ENCODE measurements at places on chromosomes 2 and 18.

DNA sequence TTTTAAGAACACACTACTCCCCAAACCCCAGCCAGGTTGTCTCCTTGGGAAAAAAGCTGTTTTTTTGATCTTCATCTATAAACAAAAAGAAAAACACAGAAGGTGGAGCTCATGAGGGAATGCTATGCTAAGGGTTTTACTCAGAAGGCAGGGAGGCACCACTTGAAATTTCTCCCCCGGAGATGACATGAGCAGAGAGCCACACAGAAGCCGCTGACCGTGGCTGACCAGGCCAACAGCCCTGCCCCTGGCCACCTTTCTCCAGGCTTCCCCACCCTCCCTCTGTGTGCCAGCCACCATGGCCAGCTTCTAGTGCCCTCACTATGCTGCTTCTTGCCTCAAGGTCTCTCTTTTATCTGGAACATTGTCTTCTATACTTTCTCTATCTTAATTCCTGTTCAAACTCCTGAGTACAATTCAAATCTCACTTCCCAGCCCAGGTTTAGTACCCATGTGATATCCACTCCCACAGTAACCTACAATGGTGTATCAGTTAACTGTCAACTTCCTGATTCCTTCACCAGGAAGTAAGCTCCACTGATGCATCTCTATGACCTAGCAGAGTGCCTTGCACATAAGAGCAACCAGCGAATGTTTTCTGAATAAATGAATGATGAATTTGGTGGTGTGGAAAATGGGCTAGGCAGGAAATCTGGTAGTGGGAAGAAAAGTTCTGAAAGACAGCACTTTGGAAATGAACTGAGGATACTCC, 15.3 kb downstream of the LAPTM4A start:
- no peak for DNase-seq

GRCh38 chr2:212919238-212919637, 232.2 kb downstream of the IKZF2 start:
- no peak for DNase-seq

GRCh38 chr2:239706367-239706766, 305.5 kb upstream of the HDAC4 start:
- no peak for DNase-seq

DNA sequence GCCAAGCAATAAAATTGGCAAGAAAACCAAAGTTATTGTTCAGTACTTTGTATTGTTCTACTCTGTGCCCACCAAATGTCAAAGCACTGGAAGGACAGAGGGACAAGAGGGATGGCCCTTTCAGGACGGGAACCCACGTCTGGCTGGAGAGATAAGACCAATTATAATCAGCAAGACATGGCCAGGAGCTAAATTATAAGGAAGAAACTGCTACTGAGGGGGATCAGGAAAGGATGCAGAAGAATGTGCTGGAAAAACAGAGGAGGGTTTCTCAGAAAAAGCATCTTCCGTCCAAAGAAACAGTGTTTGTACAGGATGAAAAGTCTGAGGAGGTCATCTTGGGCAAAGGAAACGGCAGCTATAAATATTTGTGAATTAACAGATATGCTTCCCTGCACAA, 46.4 kb upstream of the NARS1 start:
- DNase-seq, result no peak

- DNase-seq, result no peak
These were observed 103.9 kb upstream of the TMEFF2 start for GRCh38 chr2:192298664-192299063.

DNA sequence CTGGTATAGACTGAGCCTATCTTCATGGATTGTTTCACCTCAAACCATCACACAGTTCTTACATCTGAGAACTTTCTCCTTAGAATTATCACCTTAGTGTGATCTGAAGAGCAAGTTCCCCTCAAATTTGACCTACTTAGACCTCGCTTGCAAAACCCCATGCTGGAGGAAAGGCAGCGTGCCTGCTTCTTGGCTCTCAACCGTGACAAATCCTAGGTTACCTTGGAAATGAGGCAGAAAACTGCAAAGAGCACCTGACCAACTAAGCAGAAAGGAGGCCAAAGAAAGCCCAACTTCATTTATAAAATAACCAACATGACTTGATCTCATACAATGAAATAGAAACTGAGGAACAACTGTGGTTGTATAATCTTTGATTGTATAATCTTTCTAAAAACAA, 146.4 kb downstream of the RAB3GAP1 start:
- no peak for DNase-seq

- no peak for DNase-seq
These were observed 49.8 kb downstream of the ZNF516 start for GRCh38 chr18:76445275-76445674.

Data from activated T-cell treated with anti-CD3 and anti-CD28 coated beads for 4 hours (primary cell).